ENCODE measurements at places on chromosomes 2 and 18. TPM values are rescaled to one million over a fixed set of nuclear protein-coding genes. Genes with fewer than 3 reads are reported as not detected.

SLC5A7 gene
- polyA plus RNA-seq = 0.75 TPM

HOXD8 gene
- 122 TPM for polyA plus RNA-seq

EPAS1 gene
- polyA plus RNA-seq = 142 TPM

CHST9 gene
- polyA plus RNA-seq = 1.5 TPM

ZNF892 gene
- 0.34 TPM for polyA plus RNA-seq

GRCh38 chr18:74486119-74486849 lies 9.9 kb upstream of the CNDP2 start:
- no peak for DNase-seq

GRCh38 chr2:175187378-175187777 lies 5.9 kb upstream of the ATP5MC3 start:
- no peak for DNase-seq

- DNase-seq = no peak
Measured at GRCh38 chr18:42980426-42980825, 135.1 kb downstream of the RIT2 start.

DNA sequence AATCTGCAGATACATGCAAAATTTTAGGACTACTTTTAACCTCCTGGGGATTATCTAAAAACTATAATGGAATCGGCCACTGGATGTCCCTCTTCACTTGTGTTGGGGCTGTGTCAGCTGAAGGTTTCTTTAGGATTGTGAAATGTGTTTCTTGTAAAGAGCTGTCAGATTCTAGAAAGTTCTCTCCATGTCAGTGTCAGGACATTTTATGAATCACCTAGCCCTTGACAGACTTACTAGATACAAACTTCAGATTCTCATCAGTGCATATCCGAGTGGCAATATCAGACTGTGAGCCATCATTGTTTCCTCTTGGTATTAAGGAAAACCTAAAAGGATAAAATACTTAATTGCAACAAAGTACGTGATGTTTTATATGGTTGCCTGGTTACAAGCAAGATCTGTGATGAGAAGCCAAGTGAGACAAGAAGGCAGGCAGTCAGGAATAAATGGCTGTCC lies 107.3 kb downstream of the CPS1 start:
- peak; percentile 55 for DNase-seq
